Immature natural killer cell (primary cell): ENCODE measurements at places on chromosomes 7 and 10.
A peak's percentile ranks its signal among the peaks of the same experiment; 100 is the strongest.

DNA sequence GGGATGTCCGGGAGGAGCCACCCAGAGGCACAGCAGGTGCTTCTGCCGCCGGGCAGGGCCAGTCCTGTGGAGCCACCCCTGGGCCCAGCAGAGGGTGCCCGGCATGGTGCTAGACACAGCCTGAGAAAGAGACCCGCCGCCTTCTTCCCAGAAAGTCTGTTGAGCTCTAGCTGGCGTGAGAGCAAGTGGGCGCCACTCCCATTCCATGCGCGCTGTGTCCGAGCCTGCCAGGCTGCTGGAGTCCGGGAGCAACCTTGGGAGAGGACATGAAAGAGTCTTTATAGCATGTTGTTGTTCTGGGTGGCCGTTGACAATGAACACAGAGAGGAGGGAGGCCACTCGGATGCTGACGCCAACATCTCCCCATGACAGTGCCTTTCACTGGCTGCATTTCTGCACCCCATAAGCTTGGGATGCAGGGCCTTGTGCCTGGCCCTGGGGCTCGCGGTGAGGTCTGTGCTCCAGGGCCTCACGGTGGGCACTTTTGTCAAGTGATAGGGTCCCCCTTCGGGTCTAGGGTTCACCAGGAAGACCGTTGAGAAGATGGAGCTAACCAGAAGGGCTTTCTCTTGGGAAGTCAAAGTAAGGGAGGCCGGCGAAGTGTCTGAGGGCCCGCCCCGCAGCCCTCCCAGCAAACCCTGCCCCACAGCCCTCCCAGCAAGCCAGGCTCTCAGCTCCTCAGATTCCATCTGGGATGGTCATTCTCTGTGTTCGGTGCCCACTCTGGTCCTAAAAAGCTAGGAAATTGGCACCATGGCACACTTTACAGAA is 47.3 kb downstream of the NKX6-2 start:
- no peak for DNase-seq

DNA sequence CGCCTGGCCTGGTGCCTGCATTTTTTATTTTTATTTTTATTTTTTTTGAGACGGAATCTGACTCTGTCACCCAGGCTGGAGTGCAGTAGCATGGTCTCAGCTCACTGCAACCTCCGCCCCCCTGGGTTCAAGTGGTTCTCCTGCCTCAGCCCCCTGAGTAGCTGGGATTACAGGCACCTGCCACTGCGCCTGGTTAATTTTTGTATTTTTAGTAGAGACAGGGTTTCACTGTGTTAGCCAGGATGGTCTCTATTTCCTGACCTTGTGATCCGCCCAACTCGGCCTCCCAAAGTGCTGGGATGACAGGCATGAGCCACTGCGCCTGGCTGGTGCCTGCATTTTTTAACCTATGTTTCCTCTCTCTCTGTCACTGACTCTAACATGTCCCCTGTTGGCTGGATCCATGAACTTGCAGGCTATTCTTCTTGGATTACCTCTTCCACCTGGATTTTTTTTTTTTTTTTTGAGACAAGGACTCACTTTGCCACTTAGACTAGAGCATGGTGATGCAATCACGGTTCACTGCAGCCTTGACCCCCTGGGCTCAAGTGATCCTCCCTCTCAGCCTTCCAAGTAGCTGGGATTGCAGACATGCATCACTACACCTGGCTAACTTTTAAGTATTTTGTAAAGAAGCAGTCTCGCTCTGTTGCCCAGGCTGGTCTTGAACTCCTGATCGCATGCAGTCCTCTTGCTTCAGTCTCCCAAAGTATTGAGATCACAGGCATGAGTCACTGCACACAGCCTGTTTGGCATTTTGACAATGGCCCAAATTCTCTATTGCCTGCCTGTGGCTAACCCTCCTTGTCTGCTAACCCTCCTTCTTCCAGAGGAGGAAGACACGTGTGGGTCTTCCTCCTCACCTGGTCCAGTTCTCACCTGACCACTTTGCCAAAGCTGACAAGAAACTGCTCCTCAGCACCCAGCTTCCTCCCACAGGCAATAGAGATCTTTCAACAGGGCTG is 23.0 kb upstream of the PRPF18 start:
- DNase-seq: no peak

DNA sequence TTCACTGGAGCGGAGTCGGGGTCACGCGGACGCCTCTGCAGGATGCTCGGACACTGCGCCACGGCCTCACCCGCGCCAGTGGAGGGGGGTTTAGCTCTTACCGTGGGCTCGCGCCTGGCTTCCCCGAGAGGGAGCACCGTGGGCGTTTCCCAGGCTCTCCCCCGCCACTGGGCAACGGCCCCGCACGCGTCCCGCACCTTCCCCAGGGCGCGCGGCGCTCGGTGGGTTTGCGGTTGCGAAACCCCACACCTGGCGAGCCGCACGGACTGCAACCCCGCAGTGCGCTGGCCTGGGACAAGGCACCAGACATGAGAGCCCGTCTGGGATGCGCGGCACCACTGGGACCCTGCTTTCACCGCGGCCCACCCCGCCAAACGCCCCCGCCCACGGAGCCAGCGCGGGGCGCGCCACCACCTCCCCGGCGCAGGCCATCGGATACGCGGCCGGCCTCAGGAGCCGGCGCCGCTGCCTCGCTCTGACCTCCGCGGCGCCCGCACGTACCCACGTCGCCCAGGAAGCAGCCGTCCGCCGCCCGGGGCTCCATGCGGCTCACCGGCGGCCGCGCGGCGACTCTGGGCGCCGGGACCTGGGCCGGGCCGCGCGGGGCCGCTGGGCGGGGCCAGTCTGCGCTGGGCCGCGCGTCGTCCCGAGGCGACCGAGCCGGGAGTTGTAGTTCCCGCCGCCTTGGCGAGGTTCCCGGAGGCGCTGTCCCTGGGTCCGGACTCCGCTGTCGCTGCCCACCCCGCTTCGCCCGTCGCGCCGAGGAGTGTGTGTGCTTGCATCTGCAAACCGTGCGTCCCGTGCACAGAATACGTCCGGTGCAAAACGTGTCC is at the start of gene ASB13:
ASB13 (minus strand) TSS at position 588 of the 833 bp plus-strand sequence; CDS start at position 544, 44 bp downstream.
- DNase-seq: peak; percentile 28

- no peak for DNase-seq
These were observed 1.0 kb downstream of the TWIST1 start for GRCh38 chr7:19116121-19117090.

DNA sequence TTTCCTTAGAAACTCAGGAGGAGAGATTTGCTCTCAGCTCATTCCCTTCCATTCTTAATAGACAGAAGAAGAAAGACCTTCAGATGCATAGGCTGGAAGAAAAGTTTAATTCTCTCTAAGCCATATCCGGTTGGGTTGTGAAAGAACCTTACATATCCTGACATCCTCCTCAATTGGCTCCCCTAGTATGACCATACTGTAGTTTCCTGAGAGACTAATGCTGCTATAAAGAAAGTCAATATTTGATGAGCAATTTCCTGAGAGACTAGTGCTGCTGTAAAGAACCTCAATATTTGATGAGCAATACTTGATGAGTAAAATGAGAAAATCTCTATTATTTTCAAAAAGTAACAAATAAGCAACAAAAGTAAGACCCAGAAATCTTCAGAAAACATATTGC is 888.5 kb upstream of the SORCS1 start:
- no peak for DNase-seq

DNA sequence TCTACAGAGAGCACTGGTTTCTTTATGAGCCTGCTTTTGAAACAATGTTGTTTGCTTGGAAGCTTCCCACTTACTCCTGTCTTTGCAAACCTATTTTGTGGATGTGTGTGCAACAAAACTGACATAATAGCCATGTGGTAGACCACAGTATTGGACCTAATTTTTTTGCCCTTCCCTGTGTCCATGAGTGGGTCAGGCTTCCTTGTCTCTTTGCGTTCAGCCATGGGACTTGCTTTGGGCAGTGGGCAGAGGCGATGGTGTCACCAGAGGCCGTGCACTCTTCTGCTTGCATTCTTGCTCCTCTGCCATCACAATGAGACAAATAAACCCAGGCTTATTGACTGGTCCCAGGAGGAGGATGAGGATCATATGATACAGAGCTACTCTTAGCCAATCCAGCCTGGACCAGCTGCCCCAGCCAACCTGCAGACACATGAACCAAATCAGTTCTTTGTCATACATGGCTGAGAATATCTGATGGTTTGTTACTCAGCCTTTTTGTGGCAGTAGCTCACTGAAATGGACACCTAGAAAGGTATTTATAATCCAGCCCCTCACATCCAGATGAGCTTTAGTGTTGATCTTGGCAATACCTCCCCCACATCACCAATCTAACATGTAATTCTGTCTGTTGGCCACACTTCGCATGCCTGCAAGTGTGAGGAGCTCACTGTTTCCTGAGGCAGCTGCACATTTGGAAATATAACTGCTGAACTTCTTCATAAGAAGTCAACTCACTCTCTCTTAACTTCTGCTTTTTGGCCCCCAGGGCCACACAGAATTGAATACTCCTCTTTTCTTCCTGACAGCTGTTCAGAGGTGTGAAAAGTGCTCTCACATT is 427.8 kb upstream of the ZMIZ1 start:
- DNase-seq: no peak
